Activated T-cell treated with anti-CD3 and anti-CD28 coated beads, Interleukin-2, amount 50 U/mL, for 72 hours (primary cell): ENCODE measurements at places on chromosomes 5 and 9. TPM values are rescaled to one million over a fixed set of nuclear protein-coding genes. Genes with fewer than 3 reads are reported as not detected.

- H3K27ac ChIP-seq = peak overlapping the region; percentile 98
- peaks cover 76% of the 10 kb centered on the region for H3K4me1 ChIP-seq
- H3K4me3 ChIP-seq = peak overlapping the region; percentile 79
- H3K36me3 ChIP-seq = peaks cover 6% of the 10 kb centered on the region
- DNase-seq = no peak
- H3K27me3 ChIP-seq = no peaks in the 10 kb centered on the region
Measured at GRCh38 chr5:180807654-180808414, 5.2 kb upstream of the MGAT1 start.

GRCh38 chr5:6780802-6781391 is 67.7 kb downstream of the TENT4A start:
- peak; percentile 31 for DNase-seq
- peaks cover 6% of the 10 kb centered on the region for H3K4me1 ChIP-seq
- no peak overlapping the region for H3K4me3 ChIP-seq
- no peaks in the 10 kb centered on the region for H3K27me3 ChIP-seq
- H3K36me3 ChIP-seq = no peaks in the 10 kb centered on the region

GRCh38 chr9:71764891-71765290 is 3.4 kb downstream of the CEMIP2 start:
- H3K27me3 ChIP-seq = no peaks in the 10 kb centered on the region
- H3K4me1 ChIP-seq = peaks cover 72% of the 10 kb centered on the region
- no peak for DNase-seq

- H3K4me3 ChIP-seq = no peak overlapping the region
- no peaks in the 10 kb centered on the region for H3K27me3 ChIP-seq
- no peak overlapping the region for H3K27ac ChIP-seq
- no peaks in the 10 kb centered on the region for H3K36me3 ChIP-seq
Measured at GRCh38 chr5:11724940-11725339, 179.3 kb downstream of the CTNND2 start.

DNA sequence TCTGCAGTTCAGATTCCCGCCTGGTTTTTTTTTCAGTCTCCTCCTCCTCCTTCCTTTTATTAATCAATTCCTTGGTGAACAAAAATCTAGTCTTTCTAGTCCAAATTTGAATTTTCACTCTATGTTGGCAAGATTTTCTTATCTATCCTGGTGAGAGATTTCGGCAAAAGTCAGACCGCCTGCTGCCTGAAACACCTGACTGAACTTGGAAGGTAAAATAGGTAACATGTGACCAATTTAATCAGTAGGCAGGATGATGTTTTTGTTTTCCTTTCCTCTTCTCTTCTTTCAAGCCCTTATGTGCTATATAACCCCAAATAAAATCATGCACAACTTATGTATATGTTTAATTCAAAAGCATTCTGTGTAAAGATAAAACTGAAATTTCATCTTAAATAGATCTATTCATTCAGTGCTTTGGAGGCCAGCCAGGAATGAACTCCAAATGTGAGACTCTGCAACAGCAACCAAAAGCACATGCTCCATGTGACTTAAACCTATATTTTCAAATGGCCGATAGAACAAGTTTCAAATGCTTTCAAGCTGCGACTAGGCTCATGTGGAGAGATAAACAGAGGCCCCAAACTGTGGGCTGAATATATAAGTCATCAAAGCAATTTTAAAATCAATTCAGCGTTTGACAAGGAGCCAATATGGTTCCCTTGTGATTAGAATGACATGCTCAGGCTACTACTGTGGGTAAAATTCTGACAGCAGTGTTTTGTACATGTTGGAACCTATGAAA is 100.4 kb upstream of the SEMA6A start:
- no peak overlapping the region for H3K4me3 ChIP-seq
- H3K4me1 ChIP-seq = no peaks in the 10 kb centered on the region
- no peaks in the 10 kb centered on the region for H3K36me3 ChIP-seq
- H3K27me3 ChIP-seq = no peaks in the 10 kb centered on the region
- DNase-seq = no peak

DNA sequence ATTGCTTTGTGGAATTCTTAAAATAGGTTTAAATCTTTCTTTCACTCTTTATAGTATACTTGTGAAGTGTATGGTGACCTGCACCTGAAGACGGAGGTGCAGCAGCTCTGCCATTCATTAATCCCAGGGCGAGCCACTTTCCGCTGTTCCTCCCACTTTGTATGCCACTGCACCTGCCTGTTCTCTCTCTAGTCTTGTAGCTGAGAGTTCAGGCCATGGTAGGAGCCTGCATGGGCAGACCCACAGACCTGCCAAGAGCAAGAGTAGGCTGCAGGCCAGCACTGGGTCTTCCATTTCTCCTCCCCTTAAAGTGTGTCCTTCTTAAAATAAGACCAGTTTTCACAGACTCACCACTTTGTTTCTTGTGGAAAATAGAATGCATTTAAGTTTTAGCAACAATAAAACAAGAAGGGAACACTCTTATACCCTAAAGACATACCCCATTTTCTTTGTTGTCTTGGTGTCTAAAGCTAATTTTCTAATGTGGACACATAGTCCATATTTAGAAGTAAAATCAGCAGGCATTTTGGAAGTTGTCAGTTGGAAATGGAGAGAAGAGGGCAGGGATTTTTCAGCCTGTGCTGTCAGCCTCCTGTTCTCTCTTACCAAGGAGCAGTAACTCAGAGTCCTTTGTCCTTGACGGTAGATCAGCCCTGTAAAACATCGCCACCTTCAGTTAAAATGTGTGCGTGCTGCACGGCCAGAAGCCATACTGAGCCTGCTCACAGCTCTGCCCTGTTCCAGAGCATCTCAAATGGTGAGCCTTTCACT is 103.2 kb downstream of the SNCAIP start:
- no peaks in the 10 kb centered on the region for H3K4me1 ChIP-seq
- H3K36me3 ChIP-seq = no peaks in the 10 kb centered on the region
- H3K27ac ChIP-seq = no peak overlapping the region
- H3K27me3 ChIP-seq = peaks cover 19% of the 10 kb centered on the region

- H3K27me3 ChIP-seq = no peaks in the 10 kb centered on the region
- peak overlapping the region; percentile 75 for H3K27ac ChIP-seq
- peaks cover 99% of the 10 kb centered on the region for H3K4me1 ChIP-seq
- peak; percentile 50 for DNase-seq
Measured at GRCh38 chr9:89523948-89524347, 26.0 kb upstream of the SEMA4D start.

DNA sequence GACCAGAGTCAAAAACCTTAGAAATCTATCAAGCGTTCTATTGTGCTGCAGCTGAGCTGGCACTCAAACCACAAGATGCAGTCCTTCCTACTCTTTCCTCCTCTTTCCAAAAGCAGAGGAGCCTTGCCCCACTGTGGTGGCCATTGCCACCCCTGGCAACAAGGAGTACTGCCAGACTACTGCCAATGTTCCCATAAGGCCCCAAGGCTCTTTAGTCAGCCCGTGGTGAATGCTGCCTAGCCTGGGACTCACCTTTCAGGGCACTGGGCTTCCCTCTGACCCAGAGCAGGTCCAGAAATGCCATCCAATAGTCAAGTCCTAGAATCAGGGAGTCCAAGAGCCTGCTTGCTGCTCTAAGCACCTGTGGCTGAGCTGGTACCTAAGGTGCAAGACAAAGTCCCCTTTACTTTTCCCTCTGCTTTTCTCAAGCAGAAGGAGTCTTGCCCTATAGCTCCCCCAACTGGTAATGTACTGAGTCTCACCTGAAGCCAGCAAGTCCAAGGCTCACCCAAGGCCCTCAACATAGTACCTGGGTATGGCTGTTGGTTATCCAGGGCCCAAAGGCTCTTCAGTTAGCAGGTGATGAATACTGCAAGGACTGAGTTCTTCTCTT is 219.4 kb downstream of the ATPSCKMT start:
- H3K4me1 ChIP-seq = no peaks in the 10 kb centered on the region
- no peak overlapping the region for H3K4me3 ChIP-seq
- H3K36me3 ChIP-seq = no peaks in the 10 kb centered on the region
- no peak overlapping the region for H3K27ac ChIP-seq

DNA sequence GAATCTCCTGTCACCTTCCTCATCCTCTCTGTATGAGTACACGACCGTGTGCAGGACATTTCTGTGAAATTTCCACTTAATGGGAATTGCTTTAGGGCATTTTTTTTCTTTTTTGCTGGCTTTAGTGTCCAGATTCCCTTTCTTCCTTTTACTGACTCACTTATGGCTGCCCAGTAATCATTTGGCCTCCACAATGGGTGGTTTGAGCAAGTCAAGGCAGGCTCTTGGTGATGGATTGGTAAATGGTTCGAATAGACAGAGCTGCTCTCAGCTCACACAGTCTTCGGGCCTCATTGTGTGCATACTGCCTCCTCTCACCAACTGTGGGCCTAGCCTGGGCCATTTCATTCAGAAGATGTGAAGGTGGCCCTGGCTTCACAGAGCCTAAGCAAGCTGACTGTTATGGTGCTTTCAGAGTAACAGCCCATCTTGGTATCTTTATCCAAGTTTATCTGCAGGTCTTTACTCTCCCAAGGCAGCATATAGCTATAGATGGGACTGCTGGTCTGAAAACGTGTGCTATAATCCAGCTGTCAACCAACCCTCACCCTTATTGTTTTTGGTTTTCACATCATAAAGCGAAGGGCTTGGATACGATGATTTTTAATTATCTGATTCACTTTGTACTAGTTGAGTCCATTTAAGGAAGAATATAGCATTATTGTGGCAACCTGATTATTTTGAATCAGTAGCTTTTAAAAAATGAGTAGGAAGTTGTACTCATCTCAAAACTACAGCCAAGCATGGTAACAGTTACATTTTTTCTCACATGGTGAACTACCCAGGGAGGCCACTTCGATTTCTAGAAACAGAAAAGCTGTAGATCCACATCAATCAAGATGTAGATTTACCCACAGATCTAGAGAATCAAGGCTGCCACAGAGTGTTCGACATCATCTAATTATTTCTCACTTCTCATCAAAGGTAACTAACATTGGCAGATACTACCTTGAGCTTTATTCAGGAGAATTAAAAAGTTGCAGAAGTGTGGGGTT is 50.4 kb upstream of the CKMT2 start:
- H3K27me3 ChIP-seq = no peaks in the 10 kb centered on the region
- H3K36me3 ChIP-seq = no peaks in the 10 kb centered on the region
- peaks cover 25% of the 10 kb centered on the region for H3K4me1 ChIP-seq
- DNase-seq = no peak
- H3K4me3 ChIP-seq = no peak overlapping the region

FABP6 gene
- not detected for total RNA-seq

ADRA1B gene
- not detected for total RNA-seq
